ENCODE measurements at places on chromosomes 5 and 9. TPM values are rescaled to one million over a fixed set of nuclear protein-coding genes. Genes with fewer than 3 reads are reported as not detected.
A peak's percentile ranks its signal among the peaks of the same experiment; 100 is the strongest.

The CDC25C gene
- 17.6 TPM for total RNA-seq

The GABRP gene
- total RNA-seq = not detected

The ORM2 gene
- total RNA-seq = not detected

The TPRN gene
- 10.5 TPM for total RNA-seq

DNA sequence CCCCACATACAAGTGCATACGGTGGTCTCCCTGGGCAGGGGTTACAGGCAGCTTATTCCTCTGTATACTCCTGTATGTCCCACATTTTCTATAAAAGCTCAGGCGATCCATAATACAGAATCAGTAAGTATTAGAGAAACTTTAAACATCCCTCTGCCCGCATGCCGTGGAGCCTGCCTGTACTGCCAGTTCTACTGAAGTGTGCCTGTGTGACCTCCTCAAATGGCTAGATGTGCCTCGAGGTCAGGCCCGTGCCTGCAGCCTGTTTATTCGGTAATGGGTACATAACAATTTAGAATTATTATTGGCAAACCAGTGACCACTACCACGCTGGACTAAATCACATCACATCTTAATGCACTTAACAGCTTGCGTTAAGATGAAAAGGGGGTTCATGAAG lies 190.8 kb downstream of the FANCC start:
- no peak for DNase-seq

DNA sequence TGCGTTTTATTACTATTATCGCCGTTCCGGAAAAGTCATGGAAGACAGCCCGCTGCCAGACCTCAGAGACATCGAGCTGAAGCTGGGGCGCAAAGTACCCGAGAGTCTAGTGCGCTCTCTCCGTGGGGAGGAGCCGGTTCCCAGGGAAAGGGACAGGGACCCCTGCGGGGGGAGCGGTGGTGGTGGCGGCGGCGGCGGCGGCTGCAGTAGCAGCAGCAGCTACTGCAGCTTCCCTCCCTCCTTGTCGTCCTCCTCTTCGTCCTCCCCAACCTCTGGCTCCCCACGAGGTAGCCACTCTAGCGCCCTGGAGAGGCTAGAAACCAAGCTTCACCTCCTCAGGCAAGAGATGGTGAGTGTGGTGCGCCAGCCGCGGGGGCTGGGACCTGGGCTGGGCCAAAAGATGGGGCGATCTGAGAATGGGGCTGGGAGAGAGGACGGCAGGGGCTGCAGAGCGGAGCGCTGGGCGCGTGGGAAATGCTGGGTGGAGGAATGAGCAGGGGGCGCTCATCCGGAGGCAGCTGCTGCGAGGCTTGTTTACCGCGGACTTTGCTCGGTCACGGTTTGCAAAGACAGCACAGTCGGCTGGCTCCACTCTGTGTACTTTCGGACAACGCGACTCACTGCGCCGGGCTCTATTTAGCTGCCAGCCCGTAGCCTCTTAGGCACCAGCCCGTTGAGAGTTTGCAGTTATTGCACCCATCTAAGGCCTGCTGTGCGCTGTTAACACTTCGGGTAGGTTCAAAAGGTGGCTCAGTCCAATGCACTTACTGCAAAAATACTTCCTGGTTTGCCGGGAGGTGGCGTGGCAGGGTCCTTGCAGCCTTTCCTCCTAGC lies 1.1 kb downstream of the LURAP1L start:
- no peak for DNase-seq

DNA sequence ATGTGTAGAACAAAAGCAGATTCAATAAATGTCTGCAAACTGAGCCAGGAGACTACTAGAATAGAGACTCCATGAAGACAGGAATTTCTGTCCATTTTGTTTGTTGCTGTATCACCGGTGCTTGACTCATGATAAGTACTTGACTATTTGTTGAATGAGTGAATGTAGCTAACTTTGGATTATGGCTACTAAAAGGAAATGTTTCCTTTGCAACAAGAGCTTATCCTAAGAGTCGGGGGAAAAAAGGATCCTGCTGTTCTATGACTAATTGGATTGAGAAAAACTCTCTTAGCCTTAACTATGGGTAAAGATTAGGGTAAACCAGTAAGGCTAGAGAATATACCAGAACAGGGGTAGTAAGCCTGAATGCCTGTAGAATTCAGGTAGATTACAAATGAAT lies 3.5 kb downstream of the PAIP1 start:
- no peak for DNase-seq

GRCh38 chr5:50441493-50441955 lies 436 bp upstream of the EMB start:
- no peak for DNase-seq

DNA sequence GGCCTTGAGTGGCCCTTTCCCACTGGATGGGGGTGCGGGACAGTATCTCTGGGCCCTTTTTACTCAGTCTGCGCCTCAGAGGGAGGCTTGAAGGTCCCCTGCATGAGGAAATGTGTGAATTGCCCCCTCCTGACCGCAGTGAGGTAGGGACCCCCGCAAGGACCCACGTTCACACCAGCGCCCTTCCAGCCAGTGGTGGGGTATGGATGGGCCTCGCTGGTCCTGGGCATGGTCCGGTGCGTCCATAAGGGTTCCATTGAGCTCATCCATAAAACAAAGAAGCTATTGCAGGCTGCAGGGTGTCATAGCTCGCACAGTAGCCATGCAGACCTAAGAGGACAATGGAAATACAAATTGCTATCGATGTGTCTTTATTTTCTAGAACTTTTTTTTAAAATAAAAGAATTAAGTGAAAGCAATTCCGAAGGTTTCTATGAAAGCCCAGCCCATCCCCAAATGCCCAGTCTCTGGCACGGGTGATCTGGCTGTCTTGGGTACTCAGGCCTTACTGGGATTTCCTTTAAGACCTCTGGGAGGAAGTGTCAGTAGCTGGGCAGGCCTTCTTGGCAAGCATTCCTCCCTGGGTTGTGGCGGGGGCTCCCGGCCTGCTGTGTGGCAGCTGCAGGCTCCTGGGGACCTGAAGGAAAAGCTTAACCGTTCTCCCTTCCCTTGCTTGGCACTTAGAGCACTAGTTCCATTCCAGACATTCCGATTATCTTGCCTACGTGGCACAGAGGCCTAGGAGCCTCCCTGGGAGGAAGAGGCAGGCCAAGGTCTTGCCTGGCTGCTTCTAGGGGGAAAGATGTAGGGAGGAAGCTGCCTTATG lies 1.5 kb upstream of the SEMA5A start:
- peak; percentile 30 for DNase-seq
